ENCODE measurements at places on chromosomes 6 and 20. TPM values are rescaled to one million over a fixed set of nuclear protein-coding genes. Genes with fewer than 3 reads are reported as not detected.

IMPG1 gene
- not detected for total RNA-seq

GRCh38 chr6:37943436-37944058 is 124.0 kb downstream of the ZFAND3 start:
- no peak for DNase-seq

DNA sequence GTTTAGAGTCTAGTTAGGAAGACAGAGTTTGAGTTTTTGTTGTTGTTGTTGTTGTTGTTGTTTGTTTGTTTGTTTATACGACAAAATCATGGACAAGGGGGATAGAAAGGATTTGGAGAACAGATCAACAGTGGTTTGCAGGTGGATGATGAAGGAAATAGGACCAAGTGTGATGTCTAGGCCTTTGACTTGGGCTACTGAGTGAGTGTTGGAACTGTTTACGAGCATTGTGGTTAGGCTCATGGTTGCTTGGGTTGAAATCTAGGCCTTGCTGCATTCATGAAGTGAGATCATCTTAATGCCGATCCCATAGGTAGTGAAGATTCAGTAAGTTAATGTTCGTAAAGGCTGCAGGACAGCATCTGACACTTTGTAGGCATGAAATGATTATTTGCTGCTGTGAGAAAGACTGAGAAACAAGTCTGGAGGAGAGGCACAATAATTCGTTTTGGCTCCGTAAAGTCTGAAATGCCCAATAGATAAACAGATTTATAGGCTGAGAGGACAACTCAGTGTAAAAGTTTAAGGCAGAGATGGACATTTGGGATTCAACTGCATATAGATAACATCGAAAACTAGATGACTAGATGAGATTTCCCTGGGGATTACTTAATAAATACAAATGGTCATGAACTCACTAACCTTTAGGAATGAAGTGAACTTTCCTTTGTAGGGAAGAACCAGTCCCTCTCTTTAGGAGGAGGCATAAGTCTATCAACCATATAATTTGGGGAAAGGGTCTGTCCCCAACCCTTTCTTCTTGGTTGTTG is 70.0 kb downstream of the HDDC2 start:
- DNase-seq, result no peak

DNA sequence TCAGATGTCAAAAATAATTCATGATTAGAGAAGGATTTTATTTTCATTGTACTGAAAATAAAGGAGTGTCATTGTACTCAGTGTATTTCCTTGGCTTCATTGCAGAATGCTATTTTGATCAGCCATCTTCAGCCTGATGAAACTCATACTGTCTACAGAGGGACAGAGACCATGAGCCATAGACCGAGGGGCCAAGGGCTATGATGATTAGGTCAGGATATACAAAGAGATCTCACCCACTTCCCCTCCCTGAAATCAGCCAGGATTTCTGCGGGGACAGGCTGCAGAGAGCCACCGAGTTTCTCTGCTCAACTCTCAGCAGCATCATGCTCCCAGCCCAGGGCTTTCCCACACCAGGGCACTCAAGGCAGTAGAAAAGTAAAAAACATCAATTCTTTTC is 47.0 kb downstream of the ALDH8A1 start:
- DNase-seq, result no peak

DNA sequence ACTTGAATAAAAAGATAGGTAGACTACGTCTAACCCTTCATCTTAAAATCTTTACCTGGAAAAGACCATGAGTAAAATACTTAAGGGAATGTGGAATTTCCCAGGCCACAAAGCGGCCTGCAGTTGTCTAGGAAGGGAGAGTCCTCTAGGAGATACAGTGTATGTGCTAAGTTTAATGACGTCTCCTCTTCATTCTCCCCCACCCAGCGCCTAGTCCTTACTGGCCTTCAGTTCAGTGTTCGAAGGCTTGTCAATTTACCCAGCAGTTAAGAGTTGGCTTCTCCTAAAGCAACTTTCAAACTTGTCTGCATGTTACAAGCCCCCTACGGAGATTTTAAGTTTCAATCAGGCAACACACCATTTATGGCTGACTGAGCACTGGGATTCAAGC is 35.2 kb downstream of the HFE start:
- no peak for DNase-seq

- DNase-seq, result no peak
Observed at GRCh38 chr6:35406711-35407485, 45.2 kb upstream of the FANCE start.

- DNase-seq, result no peak
Observed at GRCh38 chr6:74071214-74071613, 375.2 kb downstream of the CD109 start.

DNA sequence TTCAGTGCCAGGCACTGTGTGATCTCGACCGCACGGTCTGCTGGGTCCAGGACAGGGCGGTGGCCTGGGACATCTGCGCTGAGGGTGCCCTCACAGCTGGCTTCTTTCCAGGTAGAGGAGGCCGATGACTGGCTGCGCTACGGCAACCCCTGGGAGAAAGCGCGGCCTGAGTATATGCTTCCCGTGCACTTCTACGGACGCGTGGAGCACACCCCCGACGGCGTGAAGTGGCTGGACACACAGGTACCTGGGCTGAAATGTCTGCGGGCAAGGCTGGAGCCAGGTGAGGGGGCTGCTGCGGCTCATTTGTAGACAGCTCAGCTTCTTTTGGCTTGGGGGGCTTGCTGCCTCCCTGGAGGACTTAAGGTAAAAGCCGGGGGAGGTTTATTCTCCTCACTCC is 26.6 kb downstream of the PYGB start:
- DNase-seq, result no peak

BEND6 gene
- total RNA-seq, result 8.0 TPM

GSTA3 gene
- total RNA-seq, result not detected

VGLL2 gene
- total RNA-seq, result not detected

CBLN4 gene
- total RNA-seq, result not detected

DNA sequence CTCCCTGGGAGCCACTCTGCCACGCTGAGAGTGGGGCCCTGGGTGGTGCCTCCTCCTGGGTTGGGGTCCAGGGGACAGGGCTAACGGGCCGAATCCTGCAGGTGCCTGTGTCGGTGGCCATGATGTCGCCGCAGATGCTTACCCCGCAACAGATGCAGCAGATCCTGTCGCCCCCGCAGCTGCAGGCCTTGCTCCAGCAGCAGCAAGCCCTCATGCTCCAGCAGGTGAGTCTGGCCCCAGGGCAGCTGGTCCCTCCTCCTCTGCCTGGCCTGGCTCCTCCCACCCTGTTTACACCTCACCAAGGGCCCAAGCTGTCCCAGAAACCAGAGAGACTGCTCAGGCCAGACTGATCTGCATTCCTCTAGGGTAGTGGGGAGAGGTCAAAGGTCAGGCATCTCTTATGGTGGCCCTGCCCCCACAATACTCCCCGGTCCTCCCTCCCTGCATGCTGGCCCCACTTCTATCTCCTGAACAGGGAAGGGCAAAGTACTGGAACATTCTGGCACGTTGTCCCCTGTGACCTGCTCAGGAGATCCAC is 38.6 kb downstream of the FOXP4 start:
- no peak for DNase-seq

- no peak for DNase-seq
Observed at GRCh38 chr6:108689272-108690161, 128.8 kb downstream of the FOXO3 start.

- DNase-seq, result no peak
Observed at GRCh38 chr6:134740473-134741199, 209.3 kb downstream of the ALDH8A1 start.

OPRM1 gene
- total RNA-seq, result not detected

GRCh38 chr6:134911547-134911946 is 38.4 kb downstream of the ALDH8A1 start:
- no peak for DNase-seq

DNA sequence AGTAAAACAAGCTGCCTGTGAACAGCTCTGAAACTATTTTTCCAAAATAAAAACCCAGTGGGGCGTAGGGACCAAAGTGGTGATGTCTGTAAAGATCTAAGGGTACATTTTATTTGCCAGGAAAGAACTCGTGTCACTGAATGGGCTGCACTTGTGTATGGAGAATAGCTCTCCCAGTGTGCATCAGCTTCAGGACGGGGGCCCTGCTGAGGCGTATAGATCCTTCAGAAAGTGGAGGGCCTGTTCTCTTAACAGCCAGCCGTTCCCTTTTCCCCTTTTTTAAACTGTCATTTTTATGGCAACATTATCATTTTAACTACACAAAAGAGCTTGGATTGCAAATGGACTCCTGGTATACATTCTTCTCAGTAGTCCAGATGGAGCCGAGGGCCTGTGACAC is 137.3 kb downstream of the TMEM242 start:
- no peak for DNase-seq

DNA sequence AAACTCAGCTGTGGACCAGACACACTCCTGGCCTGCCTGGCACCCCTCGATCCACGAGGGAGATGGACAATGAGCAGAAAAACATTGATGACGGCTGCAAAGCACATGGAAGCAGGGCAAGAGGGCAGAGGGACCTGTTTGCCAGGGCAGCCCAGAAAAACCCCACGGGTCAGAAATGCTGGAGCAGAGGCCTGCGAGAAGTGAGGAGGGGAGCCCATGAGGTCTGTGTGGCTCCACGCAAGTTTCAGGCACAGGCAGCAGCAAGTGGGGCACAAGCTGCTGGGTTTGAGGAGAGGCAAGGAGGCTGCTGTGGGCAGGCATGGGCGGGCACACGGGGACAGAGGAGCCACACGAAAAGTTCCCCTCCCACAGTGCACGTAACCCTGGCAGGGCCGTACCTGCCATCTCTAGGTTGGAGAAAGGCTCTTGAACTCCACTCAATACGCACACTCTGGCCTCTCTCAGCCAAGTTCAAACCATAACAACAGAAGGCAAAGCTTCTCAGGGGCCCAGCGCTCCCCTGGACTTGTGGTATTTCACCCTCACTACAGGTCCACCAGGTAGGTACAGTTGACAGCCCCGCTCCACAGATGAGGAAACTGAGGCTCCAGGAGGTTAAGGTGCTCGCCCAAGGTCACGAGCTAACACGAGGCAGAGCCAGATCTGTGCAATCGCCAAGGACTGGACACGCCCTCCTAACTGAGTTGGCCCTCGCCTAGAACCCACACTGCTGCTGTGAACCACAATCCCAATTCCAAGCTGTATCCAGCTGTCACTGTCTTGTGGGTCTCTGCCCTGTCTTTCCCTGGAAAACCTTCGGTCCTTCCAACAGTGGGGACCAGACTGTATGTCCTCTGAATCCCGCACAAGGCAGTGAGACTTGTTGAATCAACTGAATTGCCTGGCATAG is 108.2 kb downstream of the NOL4L start:
- no peak for DNase-seq

SLC22A23 gene
- total RNA-seq, result 4.5 TPM

RAD21L1 gene
- total RNA-seq, result 1.0 TPM

- DNase-seq, result no peak
Observed at GRCh38 chr20:6732001-6732447, 35.5 kb upstream of the BMP2 start.

DNA sequence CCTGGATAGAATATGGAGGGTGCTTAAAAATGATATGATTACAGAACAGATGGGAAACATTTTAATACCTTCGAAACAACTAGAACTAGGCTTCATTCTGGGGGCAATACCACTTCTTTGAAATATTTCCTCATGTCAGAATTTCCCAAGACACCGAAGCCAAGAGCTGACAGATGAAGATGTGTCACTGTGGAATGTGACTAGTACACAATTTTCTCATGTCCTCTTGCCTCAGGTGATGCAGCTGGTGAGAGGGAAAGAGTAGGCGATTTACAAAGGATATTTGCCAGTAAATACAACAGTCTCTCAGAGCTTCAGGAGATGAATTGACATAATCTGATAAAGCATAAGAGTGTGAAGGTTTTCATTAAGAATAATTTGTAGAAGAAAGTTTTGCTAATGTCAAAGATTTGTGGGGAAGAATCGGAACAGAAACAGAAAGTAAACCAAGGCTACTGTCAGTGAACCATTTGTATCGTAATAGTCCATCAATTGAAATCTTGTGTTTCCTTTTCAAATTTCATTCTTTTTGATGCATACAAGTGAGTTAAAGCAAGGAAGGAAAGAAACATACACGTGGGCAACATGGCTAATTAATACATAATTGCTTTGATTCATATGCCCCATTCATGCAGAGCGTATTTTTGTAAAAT is 164.7 kb upstream of the CCN2 start:
- no peak for DNase-seq

All from Panc1 (cell line).